Esophagus squamous epithelium (tissue), 5 donors: ENCODE measurements at places on chromosomes 5 and 9.

DNA sequence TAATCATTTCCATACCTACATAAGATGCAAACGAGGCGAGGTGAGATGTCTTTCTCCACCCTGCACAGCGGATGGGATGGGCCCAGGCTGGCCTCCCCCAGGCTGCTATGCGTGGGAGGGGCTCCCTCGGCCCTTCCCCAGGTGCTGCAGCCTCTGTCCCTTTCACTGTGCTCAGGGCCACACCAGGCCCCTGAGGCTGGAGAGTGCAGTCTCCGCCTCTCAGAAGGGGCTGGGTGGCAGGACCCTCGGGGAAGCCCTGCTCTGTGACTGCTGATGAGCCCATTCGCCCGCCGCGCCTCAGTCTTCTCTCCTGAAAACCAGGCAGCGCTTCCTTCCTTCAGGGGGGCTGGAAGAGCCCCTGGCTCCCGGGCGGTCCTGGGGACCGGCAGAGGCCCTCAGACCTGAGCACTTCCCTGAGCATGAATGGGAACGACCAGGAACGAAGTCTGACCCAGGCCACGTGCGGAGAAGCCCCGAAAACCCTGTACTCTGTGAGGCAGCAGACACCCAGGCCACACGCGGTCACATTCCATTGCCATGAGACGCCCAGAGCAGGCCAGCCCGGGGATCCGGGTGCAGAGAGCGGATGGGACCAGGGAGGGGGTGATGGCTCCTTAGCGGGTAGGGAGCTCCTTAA, 21.9 kb upstream of the NOTCH1 start:
- DNase-seq = no peak

DNA sequence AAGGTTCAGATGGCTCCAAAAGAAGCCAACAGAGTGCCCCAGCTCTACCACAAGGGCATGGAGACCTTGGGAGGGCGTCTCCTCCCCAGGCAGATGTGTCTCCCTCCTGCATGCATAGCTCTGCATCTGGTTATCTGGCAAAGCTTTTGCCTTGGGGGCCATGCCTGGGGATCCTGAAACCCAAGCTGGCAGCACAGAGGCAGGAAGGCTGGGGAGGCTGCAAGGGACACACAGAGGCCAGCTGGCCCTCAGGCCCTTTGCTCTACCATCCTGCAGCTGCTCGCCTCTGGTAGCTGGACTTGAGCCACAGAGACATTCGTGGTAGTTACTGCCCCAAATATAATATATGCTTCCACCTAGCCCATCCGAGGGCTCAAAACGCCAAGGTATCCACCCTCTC, 3.9 kb downstream of the SEPTIN8 start:
- no peak for DNase-seq

DNA sequence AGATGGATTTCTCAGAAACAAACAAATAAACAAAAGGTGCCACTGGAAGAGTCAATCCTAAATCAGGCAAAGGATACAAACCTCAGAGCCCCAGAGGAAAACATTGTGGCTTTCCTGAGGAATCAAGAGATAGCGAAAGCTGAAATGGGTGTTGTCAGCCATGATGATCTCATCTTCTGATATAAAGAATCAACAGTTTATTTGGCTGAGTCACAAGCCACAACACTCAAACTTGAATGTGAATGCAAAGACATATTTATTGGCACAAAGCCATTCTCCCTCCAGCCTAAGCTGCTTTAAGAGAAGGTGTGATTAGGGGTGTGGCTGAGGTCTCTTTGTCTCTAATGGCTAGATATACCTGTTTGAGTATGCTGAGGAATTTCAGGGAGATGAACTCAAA, 73.3 kb upstream of the NREP start:
- no peak for DNase-seq

- DNase-seq = no peak
Observed at GRCh38 chr9:96215841-96216240, 86.1 kb downstream of the HSD17B3 start.

GRCh38 chr5:32833663-32834062, 122.5 kb downstream of the NPR3 start:
- DNase-seq = no peak

GRCh38 chr9:96050048-96050860, 174.8 kb downstream of the ERCC6L2 start:
- DNase-seq = no peak

DNA sequence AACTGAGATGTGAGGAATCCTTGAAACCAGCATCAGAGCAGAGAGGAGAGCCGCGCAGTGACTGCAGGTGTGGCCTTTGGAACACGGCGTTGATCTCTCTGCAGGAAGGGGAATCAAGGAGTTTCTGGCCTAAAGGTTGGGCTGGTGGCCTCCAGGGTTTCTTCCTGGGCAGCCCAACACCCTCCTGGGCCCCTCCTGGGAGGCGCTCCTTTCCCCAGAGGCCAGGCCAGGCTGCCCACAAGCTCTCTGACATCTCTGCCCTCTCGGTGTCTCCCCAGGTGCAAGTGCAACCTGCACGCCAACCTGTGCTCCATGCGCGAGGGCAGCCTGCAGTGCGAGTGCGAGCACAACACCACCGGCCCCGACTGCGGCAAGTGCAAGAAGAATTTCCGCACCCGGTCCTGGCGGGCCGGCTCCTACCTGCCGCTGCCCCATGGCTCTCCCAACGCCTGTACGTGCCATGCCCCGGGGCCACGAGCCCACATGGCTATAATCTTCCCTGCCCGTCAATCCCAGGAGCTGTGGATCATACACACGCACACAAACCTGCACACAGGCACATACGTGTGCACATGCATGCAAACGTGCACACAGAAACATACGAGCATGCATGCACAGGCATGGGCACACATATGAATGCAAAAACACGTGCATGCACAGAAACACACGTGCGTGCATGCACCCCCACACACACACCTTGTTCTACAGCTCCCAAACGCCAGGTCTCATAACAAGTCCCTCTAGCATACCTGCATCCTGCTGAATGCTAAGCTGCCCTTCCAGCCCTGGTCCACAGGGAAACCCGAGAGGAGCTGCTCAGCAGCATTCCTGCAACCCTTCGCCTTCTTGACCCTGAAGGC, 64.9 kb downstream of the NTNG2 start:
- no peak for DNase-seq

DNA sequence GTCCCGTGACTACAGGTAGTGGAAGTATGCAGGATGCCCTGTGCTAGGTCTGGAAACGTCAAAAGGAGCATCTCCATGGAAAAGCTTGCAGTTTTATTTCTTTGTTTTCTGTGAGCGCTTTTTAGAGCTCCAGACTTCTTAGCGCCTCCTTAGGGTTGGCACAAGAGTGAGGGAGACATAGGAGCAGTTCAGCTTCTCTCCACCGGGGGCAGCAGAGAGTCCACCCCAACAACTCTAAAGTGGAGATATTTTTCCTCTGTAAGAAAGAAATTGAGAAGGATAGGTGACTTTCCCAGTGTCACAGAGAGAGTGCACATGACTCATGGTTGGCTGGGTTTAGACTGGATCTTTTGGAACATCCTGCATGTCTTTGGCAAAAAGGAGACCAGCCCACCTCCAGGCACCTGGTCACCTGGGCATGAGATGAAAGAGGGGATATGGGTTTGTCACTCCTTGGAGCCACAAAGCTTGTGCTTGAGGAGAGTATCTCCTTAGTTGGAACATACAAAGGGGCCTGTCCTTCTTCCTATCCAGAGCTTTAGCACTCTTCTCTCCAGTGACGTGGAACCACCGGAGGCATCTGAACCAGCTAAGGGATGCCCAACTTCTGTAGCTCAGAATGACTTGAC, 637.7 kb downstream of the SEMA5A start:
- DNase-seq = no peak

DNA sequence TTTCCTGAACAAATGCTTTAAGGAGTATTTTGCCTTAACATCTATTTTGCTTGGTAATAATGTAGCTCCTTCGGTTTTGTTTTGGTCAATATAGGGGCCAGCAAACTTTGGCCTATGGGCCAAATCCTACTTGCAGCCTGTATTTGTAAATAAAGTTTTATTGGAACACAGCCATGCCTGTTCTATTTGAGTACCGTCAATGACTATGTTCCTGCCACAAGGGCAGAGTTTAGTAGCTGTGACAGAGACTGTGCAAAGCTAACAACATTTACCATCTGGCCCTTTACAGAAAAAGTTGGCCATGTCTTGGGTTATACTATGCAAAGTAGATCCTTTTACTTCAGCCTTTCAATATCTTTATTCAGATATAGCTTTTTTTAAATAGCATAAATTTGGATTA, 113.4 kb downstream of the NR3C1 start:
- DNase-seq = no peak

GRCh38 chr5:75608870-75609269, 2.4 kb upstream of the ANKDD1B start:
- DNase-seq = no peak

DNA sequence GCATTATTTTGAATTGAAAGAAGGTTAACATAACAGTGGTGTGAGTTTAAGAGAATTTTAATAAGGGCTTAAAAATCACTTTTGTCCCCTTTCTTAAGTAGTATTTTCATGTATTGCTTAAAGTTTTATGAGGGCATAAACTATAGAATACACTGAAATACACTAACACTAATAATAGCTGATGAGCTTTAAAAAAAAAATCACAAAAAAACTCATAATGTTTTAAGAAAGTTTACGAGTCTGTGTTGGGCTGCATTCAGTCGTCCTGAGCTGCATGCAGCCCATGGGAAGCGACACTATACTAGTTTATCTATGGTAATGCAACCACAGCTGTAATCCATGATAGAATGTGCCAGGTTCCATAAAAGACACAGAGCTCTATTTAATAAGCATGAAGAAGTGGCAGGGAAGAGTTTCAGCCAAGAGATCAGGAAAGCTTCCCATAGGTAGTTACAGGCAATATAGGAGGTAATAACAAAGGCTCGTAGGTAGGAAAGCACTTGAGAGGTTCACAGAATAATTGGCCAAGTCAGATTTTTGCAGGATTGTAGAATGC, 4.5 kb downstream of the SREK1IP1 start:
- DNase-seq = no peak

DNA sequence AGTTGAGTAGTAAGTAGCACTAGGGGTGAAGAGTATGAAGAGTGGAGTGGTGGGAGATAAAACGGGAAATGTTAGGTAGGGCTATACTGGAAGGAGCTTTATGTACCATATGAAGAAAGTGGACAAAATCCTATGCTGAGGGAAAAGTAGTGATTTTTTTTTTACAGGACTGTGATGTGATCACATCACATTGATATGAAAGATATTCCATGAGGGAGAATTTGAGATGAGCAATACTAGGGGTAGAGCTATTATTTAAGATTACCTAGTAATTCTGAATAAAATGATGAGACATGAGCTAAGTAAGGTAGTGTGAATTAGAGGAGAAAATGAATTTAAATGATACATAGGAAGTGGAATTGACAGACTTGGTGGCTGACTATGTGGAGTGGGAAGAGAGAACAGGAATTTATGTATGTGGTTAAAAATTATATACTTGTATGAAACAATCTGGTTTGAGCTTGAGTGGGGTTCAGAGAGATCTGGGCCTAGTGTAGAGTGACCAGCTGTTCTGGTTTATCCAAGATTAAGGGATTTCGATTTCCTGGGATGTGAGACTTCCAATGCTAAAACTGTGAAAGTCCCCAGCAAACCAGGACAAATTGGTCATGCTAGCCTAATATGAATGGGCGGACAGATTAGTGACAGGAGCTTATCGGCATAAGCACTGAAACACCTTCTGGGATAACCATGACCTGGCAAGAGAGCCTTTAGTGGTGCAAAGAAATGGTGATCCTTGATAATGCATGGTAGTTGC, 29.3 kb upstream of the STOM start:
- DNase-seq = no peak

DNA sequence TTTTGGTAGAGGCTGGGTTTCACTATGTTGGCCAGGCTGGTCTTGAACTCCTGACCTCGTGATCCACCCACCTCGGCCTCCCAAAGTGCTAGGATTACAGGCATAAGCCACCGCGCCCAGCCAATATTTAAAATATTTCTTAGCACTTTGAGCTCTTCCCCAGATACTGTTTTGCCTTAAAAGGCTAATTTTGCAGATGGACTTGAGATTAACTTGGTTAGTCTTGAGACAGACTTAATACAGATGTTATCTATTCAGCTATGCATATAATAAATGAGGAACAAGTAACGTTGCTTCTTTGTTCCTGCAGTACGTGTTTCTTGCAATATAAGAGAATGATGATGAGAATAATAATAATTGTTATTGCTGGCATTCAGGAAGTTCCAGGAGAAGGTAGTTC, 56.3 kb downstream of the PCSK5 start:
- DNase-seq = no peak
